ENCODE measurements at places on chromosomes 13 and 19.

GRCh38 chr19:55255618-55256423 is 3.0 kb downstream of the PPP6R1 start:
- peak; percentile 56 for DNase-seq

DNA sequence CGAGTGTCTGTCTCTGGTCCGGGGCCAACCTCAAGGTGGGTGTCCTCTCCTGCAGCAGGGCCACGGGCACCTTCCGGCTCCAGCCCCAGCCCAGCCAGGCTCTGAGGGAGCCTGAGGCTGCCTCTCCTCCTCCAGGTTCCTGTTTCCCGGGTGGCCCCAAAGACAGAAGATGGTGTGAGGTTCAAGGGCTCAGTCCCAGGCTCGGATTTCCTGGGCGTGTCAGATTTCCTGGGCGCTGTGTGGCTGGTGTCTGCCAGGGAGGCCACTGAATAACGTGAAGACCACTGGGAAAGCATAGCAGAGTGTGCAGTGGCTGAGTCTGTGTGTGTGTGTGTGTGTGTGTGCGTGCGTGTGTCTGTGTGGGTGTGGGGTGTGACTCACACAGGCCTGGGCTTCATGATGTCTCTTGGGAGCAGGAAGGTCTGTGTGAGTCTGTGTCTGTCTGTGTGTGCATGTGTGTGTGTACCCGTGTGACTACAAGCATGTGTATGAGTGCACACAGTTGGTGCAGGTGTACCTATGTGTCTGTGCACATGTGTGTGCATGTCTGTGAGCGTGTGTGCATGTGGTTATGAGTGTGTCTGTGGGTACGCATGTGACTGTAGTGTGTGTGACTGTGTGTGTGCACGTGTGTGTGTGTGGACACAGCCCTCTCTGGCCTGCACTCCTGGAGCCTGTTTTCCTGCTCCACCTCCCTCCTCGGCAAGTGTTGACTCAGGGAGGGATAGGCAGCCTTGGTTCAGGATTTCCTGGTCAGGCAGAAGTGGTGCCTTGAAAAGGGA is 28.3 kb downstream of the CEBPA start:
- peak; percentile 35 for DNase-seq

DNA sequence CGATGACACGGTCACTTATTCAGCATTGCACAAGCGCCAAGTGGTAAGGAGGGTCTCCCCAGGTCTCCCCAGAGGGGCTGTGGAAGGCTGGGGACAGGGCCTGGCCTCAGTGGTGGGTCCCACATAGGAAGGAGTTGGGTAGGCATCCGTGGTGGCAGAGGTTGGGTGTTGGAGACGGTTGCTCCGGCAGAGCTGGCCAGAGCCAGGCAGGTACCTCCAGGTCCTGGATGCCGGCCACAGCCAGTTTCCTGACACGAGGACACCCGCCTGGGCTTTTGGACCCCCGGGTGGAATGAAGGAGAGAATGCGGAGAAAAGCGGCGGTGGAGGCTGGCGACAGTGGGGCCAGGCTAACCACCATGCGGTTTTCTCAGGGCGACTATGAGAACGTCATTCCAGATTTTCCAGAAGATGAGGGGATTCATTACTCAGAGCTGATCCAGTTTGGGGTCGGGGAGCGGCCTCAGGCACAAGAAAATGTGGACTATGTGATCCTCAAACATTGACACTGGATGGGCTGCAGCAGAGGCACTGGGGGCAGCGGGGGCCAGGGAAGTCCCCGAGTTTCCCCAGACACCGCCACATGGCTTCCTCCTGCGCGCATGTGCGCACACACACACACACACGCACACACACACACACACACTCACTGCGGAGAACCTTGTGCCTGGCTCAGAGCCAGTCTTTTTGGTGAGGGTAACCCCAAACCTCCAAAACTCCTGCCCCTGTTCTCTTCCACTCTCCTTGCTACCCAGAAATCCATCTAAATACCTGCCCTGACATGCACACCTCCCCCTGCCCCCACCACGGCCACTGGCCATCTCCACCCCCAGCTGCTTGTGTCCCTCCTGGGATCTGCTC is 1.3 kb upstream of the FFAR1 start:
- DNase-seq, result peak; percentile 20

- DNase-seq, result no peak
Measured at GRCh38 chr13:86563308-86563707, 764.1 kb upstream of the SLITRK6 start.

DNA sequence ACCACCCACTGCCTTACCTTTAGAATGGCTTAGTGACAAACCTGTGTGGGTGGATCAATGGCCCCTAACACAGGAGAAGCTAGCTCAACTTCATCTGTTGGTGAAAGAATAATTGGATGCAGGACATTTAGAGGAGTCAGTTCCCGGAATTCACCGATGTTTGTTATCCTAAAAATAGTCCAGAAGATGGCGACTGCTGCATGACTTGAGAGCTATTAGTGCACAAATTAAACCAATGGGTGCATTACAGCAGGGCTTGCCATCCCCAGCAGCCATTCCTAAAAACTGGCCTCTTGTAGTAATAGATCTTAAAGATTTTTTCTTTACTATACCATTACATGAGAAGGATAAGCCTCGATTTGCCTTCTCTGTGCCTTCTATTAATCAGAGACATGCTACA is 46.8 kb upstream of the ZNF726 start:
- DNase-seq, result no peak

- no peak for DNase-seq
Measured at GRCh38 chr13:59112221-59112718, 1051.5 kb downstream of the DIAPH3 start.

DNA sequence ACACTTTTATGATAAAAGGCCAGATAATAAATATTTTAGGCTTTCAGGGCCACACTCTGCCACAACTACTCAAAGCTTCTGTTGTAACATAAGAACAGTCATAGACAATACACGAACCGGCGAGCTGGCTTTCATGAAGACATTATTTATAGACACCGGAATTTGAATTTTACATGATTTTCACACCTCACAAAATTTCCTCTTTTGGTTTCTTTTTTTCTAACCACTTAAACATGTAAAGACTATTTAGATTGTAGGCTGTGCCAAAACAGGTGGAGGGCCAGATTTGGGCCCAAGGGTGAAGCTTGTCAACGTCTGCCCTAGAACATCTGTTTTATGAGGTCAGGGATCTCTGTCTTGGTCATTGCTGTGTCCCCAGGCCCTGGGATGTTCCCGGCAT is 29.7 kb upstream of the FXYD3 start:
- no peak for DNase-seq

GRCh38 chr13:57935965-57936364 is 304.4 kb downstream of the PCDH17 start:
- DNase-seq, result no peak

DNA sequence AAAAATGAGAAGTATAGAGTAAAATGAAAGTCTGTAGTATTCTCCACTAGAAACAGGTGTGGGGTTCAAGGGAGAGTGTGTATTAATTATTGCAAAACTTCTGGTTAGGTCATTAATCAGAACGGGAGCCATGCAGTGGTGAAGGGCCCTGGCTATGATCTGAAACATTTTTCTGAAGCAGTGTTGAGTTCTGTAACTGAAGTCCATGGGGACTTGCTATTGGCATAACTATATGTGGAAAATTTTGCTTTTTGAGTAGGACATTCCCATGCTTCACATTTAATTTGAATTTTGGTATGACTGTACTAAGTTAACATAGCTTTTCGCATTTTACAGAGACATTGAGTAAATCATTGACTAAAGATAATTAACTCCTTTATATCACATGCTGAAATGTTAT is 67.5 kb downstream of the LRCH1 start:
- DNase-seq, result no peak

All from hematopoietic multipotent progenitor cell treated with erythropoietin and hydrocortisone succinate and interleukin-3 and kit ligand, for 6 days (in vitro differentiated cells).